ENCODE measurements at places on chromosomes 7 and 10.

DNA sequence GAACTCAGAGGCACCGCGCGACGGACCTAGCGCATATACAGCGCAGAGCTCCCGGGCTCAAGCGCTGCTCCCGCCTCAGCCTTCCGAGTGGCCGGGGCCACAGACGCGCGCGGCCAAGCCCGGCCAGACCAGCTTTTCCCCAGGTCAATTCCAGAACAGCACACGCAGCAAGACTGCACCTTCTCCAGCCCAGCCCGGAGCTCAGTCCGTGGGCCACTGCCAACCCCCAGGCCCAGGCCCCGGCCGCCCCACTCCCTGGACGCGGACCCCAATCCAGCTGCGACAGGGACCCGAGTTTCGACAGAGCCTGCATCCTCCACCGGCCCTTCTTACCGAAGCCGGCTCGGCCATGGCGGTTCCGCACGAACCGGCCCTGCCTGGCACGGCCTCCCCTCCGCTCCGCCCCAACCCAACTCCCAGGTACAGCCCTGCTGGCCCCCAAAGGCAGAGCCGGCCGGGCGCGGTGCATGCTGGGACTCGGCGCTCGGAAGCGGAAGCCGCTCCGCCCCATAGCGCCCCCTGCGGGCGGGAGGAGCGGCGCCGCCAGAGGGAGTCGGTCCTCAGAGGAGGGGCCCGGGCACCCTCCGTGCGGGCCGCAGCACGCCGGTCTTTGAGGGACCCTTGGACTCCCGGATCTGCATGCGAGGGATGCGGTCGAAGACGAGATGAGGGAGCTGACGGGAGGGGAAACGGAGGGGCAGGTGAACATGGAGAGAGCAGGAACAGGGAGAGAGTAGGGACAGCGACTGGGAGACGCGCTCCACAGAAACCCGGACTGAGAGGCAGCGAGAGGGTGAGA lies at the start of gene ZNF425:
Gene ZNF425, minus strand, starts transcription at position 462 of the 799 bp plus-strand sequence. Its CDS starts 111 bp downstream, at position 351.
- DNase-seq, result peak; percentile 88

DNA sequence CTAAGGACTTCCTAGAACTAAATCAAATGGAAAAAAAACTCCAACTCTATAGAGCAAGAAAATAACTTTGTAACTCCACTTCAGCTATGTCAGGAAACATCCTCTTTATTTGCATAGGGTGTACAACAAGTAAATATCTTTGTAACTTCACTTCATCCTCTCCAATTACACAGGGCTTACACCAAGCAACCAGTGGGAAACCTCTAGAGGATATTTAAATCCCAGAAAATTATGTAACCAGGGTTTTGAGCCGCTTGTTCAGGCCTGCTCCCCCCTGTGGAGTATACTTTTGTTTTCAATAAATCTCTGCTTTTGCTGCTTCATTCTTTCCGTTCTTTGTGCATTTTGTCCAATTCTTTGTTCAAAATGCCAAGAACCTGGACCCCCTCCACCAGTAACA lies 22.2 kb downstream of the LIPJ start:
- DNase-seq, result no peak

DNA sequence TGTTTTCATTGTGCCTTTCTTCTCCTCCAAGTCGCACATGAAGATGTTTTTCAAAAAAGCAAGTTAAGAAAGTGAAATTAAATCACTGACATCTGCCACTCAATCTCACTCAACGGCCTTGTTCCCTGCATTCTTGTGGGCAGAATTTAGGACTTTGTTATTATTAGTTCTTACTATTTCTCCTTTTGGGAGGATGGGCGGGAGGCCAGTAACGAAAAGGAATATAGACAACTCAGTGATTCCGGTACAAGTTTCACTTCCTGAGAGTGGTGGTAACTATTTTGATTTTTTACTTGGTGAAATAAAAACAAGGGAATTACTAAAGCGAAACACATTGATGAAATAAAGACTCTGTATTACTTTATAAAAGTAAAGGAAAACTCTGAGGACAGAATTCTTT lies 231.9 kb upstream of the HABP2 start:
- no peak for DNase-seq

GRCh38 chr10:89283025-89283935 lies 18.6 kb upstream of the IFIT2 start:
- no peak for DNase-seq

All from C1 segment of cervical spinal cord (tissue), 14 donors.